ENCODE measurements at places on chromosomes 3 and 15.

DNA sequence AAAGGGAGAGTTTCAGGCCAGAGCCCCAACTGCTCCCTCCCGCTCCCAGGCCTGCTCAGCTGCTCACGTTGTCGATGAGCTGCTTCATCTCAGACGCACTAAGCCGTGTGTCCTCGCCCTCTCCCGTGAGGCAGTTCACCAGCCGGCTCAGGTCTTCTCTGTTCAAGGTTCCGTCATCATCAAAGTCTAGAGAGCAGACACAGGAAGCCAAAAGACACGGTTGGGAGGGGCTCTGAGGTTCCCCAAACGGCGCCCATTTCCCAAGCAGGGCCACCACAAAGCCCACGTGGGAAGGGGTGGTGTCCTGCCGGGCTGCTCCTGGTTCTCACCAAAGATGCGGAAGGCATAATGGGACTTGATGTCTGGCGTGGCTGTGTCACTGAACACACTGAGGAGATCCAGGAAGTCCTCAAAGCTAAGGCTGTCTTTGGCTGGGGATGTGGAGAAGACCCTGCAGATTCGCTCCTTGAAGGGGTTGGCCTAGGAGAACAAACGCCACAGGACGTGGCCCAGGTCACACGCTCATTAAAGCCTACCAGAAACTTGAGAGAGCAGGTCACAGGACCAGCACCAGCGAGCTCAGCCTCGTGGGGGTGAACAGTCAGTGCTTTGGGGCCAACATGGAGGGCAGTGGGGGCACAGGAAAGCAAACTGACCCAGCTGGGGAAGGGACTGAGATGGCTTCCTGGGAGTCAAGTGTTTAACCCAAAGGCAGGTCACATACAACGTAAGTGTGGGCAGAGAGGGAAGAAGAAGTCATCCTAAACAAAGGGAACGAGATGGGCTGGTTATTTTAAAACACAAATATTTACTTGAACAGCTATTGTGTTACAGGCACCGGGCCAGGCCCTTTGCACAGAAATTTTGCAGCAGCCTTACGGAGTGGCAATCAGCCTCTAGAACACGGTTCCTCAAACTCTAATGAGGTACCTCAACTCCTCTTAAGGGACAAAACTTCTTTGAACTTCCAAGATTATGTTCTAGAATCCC is 2.4 kb downstream of the CIB1 start:
- peak; percentile 67 for DNase-seq

DNA sequence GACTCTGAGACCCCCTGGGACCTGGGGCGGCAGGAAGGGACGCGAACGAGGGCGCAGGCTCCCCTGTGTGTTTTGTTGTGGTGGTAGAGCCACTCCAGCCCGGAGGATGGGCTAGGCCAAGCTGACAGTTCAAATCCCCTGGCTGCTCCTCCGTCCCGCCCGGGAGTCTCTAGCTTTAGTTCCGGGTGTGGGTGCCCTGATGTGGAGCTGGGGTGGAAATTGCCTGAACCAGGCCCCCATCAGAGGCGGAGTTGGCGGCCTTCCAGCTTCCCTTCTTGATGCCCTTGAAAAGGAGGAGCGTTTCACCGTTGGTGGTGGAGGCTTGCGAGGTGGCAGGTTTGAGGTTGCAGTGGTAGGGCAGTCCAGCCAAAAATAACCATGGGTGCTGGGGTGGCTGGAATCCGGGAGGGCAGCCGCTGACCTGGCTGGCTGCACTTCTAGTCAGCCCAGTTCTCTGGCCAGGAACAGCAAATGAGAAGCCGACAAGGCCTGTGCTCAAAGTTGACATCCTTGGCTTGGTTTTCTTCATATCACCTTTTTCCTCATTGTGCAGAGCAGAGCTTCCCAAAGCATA is 817 bp downstream of the CLK3 start:
- peak; percentile 34 for DNase-seq

- no peak for DNase-seq
Measured at GRCh38 chr3:69435274-69436265, 49.7 kb upstream of the FRMD4B start.

DNA sequence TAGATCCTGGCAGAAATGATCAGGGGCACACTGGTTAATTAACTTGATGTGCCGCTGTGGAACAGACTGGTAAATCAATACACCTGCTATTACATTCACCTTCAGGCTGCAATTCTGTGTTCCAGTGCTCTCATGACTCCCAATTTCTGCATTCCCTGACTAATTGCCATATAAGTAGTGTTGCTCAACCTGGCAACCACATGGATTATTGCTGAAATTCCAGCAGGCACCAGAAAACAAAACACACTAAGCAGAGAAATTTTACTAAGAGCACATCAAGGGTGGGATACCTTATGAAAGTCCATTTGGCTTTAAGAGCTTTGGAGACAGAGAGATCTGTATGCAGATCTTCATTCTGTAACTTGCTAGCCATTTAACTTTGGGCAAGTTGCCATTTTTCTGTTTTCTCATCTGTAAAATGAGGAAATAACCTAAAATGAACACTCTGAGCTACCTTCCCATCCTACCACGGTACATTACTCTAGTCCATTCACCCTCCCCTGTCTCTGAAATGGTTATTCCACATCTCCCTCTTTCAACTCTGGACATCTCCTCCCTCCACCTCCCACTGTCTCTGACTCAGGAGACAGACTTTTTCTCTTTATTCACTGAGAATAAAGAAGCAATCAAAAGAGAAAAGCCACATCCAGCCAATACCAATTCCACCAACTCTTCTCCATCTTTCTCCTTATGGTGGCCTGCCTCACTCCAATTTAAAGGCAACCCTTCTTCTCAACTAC is 54.6 kb downstream of the STAC start:
- no peak for DNase-seq

DNA sequence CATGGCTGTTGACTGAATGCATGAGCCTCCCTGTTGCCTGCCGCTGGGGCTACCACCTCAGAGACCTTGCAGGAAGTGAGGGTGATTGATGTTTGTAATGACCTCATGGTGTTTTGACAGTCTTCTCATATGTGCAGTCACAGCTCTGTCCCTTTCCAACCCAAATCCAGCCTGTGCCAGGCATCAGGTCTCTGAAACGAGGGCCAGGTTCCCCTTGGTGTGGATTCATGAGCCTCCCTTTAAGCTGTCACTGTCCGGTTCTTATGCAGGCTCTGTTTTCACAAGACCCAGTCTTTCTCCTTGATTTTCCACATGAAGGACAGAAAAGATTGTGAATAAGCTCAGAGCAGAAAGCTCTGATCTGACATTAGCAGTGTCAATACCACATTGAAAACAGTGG is 43.1 kb downstream of the CEMIP start:
- DNase-seq: no peak

GRCh38 chr3:189718215-189718614 is 87.0 kb downstream of the TP63 start:
- no peak for DNase-seq

GRCh38 chr3:83189634-83190033 is 1428.2 kb upstream of the GBE1 start:
- DNase-seq: no peak

GRCh38 chr3:20846832-20847231 is 660.8 kb upstream of the SGO1 start:
- DNase-seq: no peak

DNA sequence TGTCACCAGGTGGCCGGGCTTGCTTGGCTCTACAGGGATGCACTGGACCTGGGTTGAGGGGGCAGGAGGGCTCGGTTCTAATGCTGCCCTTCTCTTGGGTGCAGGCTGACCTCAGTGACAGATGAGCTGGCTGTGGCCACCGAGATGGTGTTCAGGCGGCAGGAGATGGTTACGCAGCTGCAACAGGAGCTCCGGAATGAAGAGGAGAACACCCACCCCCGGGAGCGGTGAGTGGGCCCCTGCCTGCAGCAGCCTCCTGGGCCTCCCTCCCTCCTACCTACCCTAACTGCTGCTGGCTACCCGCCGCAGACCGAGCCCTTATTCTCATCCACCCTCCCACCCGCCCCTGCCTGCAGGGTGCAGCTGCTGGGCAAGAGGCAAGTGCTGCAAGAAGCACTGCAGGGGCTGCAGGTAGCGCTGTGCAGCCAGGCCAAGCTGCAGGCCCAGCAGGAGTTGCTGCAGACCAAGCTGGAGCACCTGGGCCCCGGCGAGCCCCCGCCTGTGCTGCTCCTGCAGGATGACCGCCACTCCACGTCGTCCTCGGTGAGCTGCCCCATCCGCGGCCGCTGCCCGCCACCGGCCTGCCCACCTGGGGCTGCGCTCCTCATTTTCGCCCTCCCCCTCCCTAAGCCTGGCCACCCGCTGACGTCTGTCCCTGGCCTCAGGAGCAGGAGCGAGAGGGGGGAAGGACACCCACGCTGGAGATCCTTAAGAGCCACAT is 5.6 kb downstream of the FES start:
- no peak for DNase-seq

DNA sequence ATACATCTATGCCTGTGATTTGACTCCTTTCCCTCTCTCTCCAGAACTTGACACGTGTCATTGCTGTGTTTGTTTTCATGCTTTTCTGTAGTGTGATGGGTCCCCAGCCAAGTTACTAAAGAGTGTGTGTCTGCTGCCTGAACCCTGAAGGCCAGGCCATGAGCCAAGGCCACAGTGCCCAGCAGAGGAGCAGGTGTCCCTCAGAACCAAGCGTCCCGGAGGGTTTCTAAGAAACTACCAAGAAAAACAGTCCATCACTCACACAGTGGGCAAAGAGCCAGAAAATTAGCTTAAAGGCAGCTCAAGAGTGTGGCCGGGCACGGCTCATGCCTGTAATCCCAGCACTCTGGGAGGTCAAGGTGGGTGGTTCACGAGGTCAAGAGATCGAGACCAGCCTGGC is 35.2 kb downstream of the FBXO45 start:
- no peak for DNase-seq

DNA sequence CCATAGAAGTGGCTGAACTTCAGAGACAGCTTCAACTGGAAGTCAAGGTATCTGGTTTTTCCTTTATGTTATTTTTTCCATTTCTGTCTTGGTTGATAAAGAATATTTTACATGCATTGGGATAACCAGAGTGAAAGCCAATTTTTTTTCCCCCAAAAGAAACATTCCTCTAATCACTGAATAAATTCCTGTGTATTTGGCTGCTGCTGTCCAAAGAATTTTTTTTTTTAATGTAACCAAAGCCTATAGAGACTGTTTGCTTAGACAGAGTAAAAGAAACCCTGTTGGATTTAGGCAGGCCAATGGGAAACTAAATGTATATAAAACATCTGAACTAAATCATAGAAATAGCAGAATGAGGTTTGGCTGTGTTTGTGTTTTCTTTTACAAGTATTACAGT is 75.2 kb downstream of the CGNL1 start:
- DNase-seq: no peak

DNA sequence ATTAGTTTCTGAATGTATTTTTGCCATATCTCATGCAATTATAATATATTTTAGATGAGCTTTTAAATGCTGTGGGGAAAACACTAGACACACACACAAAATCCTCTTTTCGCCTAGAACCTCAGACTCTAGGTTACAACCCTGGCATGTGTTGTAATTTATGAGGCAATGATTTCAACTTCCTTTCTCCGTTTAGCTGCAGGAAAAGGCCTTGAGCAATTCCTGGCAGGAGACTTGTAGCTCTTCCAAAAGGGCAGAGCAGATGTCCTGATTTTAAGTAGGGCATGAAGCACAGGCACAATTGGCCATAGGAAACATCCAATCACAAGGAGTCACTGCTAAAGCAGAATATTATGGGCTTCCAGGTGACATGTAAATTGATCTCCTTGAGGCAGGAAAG is 82.0 kb downstream of the GPR156 start:
- no peak for DNase-seq

DNA sequence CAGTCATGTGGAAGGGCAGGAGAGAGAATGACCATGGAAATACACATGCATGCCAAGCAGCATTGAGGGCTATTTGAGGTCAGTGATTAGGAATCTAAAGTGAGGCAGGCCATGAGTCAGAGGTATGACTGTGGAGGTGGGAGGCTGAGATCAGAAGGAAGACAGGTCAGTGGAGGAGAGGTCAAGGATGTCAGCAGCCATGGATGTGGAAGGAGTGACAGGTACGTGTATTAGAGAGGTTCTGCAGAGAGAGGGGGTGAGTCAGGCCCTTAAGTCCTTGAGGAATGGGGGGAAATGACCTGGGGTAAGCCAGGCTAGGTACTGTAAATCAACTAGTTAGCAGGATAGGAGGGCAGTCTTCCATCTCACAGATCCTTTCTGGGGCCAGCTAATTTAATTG is 166.6 kb downstream of the ANO10 start:
- no peak for DNase-seq

- no peak for DNase-seq
Measured at GRCh38 chr3:29683018-29683993, 402.4 kb downstream of the RBMS3 start.

DNA sequence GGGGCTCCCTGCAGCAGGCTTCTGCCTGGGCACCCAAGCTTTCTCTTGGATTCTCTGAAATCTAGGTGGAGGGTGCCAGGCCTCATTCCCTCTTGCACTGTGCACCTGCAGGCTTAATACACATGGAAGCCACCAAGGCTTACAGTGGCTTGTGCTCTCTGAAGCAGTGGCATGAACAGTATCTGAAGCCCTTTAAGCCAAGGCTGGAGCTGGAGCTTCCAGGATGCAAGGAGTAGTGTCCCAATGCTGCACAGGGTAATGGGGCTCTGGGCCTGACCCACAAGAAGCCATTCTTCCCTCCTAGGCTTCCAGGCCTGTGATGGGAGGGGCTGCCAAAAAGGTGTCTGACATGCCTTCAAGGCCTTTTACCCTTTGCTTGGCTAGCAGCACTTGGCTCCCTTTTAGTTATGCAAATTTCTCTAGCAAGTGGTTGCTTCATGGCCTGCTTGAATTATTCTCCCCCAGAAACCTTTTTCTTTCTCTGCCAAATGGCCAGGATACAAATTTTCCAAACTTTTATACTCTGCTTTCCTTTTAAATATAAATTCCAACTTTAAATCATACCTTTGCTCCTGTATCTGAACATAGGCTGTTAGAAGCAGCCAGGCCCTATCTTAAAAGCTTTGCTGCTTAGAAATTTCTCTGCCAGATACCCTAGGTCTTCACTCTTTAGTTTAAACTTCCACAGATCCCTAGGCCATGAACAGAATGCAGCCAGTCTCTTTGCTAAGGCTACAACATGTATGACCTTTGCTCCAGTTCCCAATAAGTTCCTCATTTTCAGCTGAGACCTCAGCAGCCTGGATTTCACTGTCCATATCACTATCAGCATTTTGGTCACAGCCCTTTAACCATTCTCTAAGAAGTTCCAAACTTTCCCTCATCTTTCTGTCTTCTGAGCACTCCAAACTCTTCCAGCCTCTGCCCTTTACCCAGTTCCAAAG is 201.1 kb upstream of the LRRFIP2 start:
- DNase-seq: no peak

- DNase-seq: no peak
Measured at GRCh38 chr3:118272991-118273390, 761.7 kb downstream of the IGSF11 start.

DNA sequence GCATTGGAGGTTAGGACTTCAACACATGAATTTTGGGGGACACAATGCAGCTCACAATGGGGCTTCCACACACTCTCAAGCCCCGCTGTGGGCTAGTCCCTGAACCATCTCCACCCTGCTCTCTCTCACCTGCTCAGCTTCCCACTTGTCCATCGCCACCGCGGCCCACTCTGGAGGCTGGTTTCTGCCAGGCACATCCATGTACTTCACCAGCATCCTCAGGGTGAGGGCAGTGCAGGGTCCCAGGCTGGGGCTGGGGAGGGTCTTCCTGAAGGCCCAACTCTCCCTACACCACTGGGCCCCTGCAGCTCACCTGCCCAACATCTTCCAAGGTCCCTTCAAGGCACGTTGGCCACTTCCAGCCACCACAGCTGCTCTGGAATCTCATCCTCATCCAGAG is 46.4 kb downstream of the KLF15 start:
- DNase-seq: no peak

Data from stimulated activated CD4-positive, alpha-beta T cell treated with anti-CD3 and anti-CD28 coated beads, TNF-alpha, amount 100 ng/mL, for 1 hour (primary cell).